D341Med (cell line): ENCODE measurements at places on chromosomes 3 and 15.
A peak's percentile ranks its signal among the peaks of the same experiment; 100 is the strongest.

GRCh38 chr15:61380270-61380669 is 151.2 kb upstream of the RORA start:
- DNase-seq = no peak

DNA sequence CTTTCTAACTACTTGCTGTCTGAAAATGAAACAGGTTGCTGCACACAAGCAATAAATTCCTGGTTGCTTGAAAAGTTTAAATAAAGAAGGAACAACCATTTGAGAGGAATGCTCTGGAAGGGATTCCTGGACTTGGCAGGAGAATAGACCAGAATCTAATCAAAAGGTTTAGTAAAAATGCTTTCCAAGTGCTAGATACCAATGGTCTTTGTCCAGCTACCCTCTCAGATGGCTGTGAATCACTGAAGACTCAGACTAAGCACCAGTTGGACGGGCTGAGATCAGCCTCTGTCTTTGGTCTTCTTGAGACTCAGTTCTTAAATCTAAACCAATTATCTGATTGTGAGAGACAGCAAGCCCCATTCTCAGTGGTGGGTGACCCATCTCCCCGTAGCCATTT is 27.7 kb upstream of the LPP start:
- DNase-seq = no peak

GRCh38 chr15:78811124-78811824 is at the start of gene ADAMTS7:
TSS of gene ADAMTS7 (minus strand) at chr15:78811464. CDS start at chr15:78811220, 244 bp downstream.
- peak; percentile 87 for DNase-seq

GRCh38 chr15:41838400-41838897 is at the start of gene PLA2G4B:
TSS of gene PLA2G4B (plus strand) at chr15:41838847. CDS start at chr15:41838914, 67 bp downstream.
- no peak for DNase-seq

GRCh38 chr3:64379221-64379620 is 154.0 kb upstream of the PRICKLE2 start:
- DNase-seq = no peak

- no peak for DNase-seq
Measured at GRCh38 chr3:187832202-187832601, 86.9 kb upstream of the BCL6 start.

DNA sequence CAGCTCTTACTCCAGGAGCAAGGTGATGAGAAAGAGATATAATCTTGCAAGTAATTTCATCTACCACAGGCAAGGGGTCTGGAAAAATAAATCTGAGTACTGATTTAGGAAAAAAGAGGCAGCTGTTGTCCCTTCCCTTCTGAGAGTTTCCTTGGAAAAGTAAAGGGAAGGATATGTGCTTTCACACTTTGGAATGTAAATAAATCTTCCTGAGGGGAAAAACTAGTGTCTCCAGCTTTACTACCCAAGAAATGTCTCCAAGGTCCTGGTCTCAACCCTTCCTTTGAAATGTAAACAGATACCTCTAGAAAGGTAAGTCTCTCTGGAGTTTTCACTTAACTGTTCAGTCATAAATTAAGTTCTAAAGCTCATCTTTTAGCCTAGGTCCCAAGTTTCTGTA is 102.6 kb downstream of the DPH6 start:
- no peak for DNase-seq

DNA sequence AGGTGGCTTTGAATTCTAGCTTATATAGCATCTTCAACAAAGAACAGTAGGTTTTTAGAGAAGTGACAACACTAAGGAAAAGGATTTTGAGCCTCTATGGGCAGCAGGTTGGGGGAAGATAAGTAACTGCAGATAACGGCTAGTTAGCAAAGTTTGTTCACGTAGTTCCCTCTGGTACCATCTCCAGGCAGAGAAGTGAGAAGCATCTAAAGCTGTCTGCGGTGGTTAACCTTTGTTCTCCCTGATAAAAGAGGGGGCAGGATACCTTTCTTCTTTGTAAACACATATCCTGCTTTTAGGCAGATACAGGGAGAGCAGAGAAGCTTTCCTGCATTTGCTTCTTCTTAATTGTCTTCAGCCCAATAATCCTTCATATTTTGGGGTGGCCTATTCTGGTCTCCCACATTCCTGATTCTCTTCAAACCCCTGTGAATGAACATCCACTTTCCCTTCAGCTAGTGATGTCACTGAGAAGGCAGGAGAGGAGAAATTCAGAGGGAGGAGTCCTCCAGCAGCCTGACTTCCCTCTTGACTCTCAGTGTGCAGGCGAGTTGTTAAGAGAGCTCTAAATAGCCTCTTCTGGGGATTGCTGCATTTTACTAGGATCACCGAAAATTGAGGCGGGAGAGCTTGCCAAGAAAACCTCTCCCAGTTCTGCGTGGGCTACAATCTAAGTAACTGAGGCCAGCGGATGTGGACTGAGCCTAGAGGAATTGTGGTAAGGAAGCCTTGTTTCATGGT is 393.7 kb upstream of the C2CD4B start:
- no peak for DNase-seq

- DNase-seq = no peak
Measured at GRCh38 chr15:101560722-101561583, 71.4 kb upstream of the PCSK6 start.

- no peak for DNase-seq
Measured at GRCh38 chr3:155325263-155325835, 31.9 kb upstream of the STRIT1 start.

DNA sequence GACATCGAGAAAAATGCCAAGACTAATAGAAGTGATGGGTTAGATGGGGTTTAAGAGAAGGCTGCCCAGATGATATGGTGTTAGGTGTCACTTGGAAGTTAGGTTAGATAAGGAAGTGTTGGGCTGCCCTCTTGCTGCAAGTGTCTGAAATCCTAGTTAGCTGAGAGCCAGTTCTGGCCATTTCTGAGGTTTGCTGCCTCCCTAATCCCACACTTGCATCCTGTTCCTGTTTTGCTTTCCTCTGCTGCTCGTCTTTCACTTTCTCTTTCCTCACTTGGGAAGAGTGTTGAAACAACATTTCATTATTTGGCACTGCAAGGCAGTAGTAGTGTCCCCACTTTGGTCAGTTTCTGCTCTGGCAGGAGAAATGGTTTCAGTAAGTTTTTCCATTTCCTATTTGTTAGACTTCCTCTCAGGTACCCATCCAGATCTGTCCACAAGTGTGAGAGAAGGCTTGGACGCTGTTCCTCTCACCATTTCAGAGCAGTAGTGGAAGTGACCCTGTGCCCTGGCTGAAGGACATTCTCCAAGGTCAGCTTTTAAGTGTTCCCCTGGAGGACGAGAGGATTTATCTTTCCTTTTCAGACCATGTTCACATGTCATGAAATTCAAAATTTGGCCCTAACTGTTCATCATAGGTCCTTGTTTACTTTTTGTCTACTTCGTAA is 93.3 kb downstream of the ADAMTSL3 start:
- no peak for DNase-seq

DNA sequence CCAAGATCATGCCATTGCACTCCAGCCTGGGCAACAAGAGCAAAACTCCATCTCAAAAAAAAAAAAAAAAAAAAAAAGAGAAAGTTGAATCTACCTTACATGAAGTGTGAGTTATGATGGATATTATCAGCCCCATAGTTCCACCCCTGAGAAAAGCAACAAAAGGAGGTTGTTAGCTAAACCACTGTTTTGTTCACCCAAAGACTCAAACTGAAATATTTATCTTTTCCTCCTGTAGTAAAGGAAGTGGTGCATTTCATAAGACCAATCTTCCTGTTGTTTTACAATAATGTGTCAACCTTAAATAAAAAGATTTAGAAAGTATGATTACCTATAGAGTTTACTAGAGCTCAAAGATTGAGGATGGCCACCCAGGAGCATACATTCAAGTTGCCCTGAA is 18.7 kb upstream of the TRMT10C start:
- no peak for DNase-seq

- DNase-seq = no peak
Measured at GRCh38 chr3:85384372-85384771, 425.6 kb downstream of the CADM2 start.

DNA sequence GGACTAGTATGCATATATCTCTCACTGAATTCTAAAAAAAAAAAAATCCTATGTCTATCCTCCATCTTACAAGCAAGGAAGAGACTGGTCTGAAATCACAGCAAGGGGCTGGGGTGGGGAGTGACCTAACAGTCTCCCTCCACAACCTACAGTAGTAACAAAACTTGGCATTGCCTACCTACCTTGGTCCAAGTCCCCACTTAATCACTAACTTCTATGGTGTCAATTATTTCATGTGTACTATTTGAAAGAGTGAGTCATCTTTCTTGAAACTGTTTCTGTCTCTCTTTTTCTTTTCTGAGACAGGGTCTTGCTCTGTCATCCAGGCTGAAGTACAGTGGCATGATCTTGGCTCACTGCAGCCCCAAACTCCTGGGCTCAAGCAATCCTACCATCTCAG is 36.8 kb downstream of the CHAC1 start:
- no peak for DNase-seq

- DNase-seq = no peak
Measured at GRCh38 chr3:35663471-35663870, 24.1 kb downstream of the ARPP21 start.

DNA sequence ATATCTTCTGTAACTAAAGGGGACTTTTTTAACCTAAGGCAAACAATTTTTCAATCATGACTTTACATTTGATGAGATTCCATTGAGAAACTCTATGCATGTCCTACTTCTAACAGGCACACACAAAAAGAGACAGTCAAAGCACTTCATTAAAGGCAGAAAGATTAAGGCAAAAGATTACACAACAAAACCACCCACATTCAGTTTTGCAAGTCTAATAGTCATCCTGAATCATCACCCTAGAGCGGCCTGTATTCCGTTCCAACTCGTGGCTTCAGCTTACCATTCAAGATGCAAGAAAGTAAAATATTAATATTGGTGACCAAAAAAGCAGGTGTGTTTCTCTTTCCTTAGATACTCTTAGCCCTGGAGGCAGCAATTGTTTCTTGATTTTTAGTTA is 205.9 kb downstream of the P3H2 start:
- no peak for DNase-seq

DNA sequence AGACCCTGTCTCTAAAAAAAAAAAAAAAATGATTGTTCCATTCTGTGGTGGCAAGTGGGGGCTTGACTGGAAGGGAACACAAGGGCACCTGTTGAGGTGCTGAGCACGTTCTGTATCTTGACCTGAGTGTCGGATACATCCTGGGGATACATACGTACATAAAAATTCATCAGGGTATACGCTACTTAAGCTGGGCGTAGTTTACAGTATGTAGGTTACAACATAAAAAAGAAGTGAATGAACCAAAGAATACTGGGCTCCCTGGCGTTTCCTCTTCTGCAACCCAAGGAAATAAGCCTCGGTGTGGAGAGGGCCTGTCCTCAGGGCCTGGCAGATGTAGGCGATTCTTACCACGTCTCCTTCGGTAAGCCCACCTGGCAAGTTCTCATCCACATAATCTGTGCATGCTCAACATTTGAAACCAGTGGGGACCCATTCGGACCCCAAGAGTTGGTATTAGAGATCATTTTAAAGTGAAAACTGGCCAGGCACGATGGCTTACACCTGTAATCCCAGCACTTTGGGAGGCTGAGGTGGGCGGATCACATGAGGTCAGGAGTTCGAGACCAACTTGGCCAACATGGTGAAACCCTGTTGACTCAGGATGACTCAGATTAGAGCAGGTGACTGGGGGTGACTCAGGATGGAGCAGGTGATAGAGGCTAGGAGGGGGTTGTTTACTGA is 5.1 kb upstream of the MUC20 start:
- peak; percentile 48 for DNase-seq

DNA sequence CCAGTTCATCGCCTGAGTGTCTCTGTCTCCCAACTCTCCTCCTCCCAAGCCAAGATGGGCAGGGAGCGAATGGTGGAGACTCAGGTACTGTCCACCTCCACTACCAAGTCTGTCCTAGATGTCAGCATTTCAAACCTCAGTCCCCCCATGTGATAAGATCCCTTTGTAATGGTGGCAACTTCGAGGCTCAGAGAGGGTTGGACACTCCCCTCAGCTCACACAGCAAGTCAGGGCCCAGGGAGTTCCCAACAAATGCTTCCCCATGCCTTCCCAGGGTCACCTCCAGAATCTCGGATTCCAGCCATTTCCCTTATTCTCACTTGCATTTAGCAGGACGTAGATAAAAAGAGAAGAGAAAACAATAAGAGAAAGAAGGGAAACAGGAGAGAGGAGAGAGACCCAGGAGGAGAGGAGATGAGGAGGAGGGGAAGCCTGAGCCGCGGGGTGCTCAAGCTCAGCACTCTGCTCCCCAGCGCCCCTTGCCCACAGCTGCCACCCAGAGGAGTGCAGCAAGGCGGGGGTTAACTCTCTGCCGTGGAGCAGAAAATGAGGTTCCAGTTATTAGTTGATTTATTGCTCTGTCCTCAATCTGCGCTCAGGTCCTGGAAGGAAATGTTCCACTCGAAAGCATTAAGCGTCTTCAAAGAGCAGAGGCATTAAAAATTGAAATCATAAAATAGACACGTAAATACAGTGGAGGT is 84.1 kb upstream of the LINGO1 start:
- no peak for DNase-seq

- DNase-seq = no peak
Measured at GRCh38 chr3:40229963-40230362, 79.5 kb upstream of the EIF1B start.

GRCh38 chr15:63198371-63199250 is 9.2 kb downstream of the RAB8B start:
- no peak for DNase-seq

DNA sequence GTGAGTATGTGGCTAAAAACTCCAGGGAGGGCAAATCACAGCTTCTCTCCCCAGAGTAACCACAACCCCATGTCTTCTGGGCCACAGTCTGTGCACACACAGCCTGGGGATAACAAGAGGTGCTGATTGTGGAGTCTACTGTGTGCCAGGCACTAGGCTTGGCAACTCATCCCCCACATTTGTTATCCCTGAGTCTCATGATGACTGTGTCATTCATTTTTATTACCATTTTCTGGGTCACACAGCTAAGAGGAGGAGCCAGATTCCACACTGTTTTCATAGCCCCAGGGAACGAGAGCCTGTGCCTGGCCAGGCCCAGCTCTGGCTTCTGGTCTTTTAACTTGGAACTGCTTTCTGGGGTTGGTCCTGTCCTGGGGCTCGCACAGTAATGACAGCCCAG is 34.5 kb downstream of the ESYT3 start:
- no peak for DNase-seq

- no peak for DNase-seq
Measured at GRCh38 chr3:4241595-4242170, 61.5 kb upstream of the SETMAR start.

- peak; percentile 5 for DNase-seq
Measured at GRCh38 chr3:126546549-126547239, 12.0 kb downstream of the C3orf22 start.

DNA sequence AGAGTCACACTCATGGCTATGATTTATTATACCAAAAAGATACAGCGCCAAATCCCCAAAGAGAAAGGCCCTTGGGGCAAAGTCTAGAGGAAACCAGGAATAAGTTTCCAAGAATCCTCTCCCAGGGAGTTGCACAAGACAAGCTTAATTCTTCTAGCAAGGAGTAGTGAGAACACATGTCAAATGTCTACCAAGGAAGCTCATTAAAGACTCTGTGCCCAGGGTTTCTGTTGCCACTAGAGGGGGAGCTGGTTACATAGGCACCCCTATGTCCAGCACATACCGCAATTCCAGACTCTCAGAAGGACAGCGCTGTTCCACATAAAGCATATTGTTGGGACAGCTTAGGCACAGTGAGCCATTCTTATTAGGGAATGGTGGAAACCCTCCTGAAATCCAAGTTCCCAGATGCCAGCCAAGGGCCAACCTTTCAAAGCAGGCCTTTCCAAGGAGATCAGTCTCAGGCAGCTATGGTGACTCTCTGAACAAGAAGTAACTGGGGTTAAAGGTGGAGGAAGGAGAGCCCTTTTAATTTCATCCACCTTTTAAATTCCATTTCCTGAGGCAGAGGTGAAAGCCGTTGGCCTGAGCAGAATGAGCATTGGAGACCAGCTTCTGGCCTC is 194.2 kb downstream of the UACA start:
- peak; percentile 42 for DNase-seq

GRCh38 chr3:161104561-161105551 is at the start of gene B3GALNT1:
TSS of gene B3GALNT1 (minus strand) at chr3:161105349. CDS start at chr3:161086754, 18,595 bp downstream.
- no peak for DNase-seq
